ENCODE measurements at places on chromosomes 3 and 15.

GRCh38 chr15:85649372-85649771 lies 145.4 kb downstream of the KLHL25 start:
- DNase-seq = peak; percentile 95

- DNase-seq = no peak
Observed at GRCh38 chr3:114803042-114803695, 343.9 kb downstream of the ZBTB20 start.

DNA sequence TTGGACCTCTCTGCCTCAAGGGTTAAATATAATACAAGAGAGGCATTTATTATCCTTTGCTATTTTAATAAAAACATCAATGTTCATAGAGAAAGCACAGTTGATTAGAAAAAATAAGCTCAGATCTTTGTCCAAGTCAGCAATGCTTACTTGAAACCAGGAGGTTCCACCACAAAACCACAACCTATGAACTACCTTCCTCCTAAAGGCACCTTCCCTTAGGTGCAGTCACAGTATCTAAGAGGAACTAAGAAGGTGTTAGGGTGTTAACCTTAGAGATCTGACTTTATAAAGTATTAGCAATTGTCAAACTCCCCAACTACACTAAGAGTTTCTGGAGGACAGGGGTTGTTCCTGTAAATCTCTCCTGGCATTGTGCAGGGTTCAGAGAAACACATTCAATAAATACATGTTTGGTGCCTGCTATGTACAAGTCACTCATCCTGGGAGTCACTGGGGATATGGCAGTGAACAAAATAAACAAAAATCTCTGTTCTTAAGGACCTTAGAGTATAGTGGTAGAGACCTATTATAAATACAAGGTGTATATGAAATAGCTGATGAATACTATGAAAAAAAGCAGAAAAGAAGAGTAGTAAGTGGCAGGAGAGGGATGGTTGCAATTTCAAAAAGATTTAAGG lies 208.6 kb downstream of the NFKBIZ start:
- DNase-seq = no peak

DNA sequence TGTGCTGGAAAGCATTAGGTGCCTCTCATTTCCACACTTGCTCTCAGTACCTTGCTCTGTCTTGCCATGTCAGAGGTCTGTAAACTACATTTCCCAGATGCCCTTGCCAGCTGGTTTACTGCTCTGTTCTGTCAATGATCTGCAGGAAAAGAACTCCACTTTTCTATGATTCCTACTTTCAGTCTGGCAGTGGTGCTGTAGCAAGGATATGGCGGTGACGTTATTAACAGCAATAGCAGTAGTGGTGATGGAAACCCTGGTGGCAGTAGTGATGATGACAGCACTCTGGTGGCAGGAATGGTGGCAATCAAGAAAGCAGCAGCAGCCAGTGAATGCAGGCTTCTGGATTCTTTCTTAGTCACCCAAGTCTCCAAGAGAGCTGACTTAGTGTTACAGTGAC lies 665.2 kb downstream of the DIPK2A start:
- no peak for DNase-seq

- DNase-seq = no peak
Observed at GRCh38 chr3:16881896-16882630, 2.7 kb upstream of the PLCL2 start.

GRCh38 chr15:57213862-57214261 lies 162.4 kb upstream of the CGNL1 start:
- peak; percentile 61 for DNase-seq

DNA sequence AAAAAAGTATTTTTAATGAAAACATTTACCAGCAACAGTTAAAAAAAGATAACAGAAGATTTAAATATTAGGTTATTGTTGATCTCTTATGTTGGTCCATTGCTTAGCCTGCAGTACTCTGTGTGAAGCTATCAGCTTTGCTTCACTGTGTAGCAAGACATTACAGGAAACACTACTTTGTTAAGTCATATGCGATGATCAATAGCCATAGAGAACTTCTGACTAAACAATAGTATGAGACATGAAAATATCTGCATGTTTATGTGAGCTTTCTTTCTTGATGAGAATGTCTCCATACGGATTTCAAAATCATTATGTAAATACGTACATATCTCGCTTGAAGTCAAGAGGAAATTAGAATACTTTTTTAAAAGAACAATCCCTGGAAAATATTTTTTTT lies 27.0 kb upstream of the CAPN3 start:
- peak; percentile 20 for DNase-seq

DNA sequence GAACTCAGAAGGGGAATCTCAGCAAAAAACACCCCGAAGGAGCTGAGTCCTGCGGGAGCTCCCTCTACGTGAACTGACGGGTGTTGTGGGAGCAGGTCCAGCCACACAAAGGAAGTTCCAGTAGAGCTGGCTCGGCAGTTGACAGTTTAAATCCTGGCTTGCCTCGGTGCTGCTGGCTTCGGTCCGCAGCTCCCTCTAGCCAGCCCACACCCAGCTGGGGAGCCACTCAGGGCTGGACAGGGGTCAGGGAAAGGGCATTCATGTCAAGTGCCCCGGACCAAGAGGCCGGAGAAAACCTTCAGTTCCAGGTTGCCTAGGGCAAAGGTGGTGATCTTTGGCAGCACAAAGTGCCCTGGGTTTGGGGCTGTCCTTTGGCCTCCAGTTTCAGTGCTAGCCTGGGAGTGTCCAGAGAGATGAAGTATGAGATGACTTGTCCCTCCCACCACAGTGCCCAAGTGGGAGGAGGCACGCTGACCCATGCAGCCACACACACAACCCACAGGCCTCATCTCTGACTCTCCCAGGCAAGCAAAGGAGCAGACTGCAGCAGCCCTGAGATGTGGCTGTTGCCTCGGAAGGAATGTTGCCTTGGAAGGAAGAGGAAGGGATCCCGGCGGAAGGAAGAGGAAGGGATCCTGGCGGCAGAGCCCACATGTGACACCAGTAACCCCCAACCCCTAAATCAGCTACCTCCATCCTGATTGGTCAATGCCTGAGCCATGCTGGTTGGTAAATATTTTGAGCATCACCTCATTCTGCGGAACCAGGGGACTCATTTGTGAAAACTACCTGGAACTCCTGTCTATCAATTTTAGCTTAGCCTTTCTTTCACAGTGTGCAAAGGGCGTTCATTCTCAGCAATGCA lies 13.9 kb upstream of the ANPEP start:
- peak; percentile 42 for DNase-seq

- DNase-seq = no peak
Observed at GRCh38 chr3:146154995-146155394, 6.0 kb downstream of the PLOD2 start.

GRCh38 chr15:43883571-43883970 lies 56.8 kb downstream of the WDR76 start:
- DNase-seq = no peak

DNA sequence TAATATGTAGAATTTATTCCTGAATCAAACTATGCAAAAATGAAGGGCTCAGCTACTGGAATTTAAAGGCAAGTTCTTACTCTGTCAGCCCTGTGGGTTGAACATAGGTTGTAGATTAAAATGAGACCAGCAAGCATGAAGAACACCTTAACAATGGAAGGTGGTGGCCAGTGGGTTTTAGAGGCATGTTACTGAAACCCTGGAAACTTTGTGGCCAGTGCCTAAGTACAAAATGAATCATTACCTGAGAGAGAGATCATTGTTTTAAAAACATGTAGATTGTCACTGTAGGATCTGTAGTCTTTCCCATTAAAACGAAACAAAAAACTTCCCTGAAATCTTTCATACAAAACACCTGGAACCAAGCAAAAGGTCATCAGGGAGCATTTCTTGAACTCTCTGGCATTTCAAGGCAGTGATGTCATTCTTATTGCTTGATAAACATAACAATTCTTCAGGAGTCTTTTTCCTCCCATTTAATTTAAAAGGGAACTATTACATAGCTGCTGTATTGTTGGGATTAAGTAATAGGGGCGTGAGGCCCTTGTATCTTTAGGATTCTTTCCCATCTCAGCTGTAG lies 51.8 kb downstream of the TMEM108 start:
- no peak for DNase-seq

DNA sequence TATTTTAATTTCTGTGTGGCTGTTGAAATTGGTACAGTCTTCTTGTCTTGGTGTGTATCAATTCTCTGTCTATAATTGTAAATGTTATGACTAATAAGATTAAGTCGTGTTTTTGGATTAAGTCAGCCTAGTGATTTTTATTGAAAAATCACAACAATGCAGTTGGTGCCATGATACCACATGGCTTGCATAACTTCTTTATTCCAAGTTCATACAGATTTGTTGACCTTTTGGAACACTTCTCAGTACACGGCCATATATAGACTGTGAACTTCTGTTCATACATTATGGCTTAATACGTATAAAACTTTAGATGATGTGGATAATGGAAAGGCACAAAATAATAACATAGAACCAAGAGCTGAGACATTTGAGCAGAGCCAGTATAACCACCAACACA lies 121.2 kb upstream of the NAALADL2 start:
- DNase-seq = no peak

DNA sequence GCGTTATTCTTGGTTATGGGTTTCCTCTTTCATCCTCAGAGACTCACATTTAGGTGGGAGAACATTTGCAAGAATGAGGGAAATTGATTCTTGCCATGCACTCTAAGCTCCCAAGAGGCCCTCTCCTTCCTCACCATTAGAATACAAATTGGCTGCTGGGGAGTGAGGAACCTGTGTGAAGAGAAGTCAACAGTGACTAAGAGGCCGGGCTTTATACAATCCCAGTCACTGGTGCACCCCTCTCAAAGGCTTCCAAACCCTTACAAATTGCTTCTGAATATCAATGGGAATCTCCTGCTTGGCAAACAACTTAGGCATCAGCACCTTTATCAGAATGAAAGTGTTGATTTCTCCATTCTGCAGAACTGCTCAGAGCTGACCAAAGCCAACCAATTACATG lies 16.5 kb upstream of the RGMA start:
- no peak for DNase-seq

DNA sequence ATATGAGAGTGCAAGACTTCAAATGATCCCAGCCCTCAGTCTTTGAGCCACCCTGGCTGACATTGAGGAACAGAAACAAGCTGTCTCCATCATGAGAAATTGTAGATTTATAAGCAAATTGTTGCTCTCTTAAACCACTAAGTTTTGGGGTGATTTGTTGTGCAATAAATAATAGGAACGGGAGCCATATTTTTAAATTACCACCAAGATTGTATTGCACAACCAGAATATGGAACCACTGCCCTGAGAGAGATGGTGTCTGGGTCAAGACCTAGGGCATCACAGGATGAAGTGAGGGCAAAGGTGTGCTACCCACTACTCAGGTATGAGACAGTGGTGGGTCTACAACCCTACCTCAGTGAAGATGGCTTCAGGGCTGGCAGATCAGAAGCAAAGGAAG lies 2.3 kb upstream of the CFAP92 start:
- DNase-seq = peak; percentile 96

DNA sequence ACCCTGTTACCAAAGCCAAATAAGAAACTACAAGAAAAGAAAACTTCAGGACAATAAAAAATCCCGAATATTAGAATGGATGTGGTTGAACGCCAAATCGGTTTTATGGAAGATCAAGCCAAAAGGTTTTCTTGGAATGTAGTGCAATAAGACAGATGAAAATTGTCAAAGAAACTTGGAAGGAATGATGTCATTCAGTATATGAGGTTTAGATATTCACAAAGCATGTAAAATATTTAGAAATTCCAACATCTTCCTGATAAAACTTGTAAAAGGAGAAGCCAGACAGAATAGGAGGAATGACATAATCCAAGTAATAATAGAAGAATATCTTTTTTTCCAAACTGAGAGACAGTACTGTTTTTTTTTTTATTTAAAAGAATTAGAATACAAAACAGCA lies 130.3 kb upstream of the ZPLD1 start:
- no peak for DNase-seq

Data from MV-4-11 (cell line).